Forelimb muscle (tissue), 1 donor: ENCODE measurements at places on chromosomes 4 and X. TPM values are rescaled to one million over a fixed set of nuclear protein-coding genes. Genes with fewer than 3 reads are reported as not detected.

SSX4 gene
- not detected for polyA plus RNA-seq

DCAF12L2 gene
- 11.0 TPM for polyA plus RNA-seq

DCAF12L1 gene
- 1.9 TPM for polyA plus RNA-seq

FAM9B gene
- not detected for polyA plus RNA-seq

TAF1 gene
- 25.0 TPM for polyA plus RNA-seq

ZAR1 gene
- not detected for polyA plus RNA-seq

EDNRA gene
- polyA plus RNA-seq: 23.4 TPM

SPANXA2 gene
- polyA plus RNA-seq: not detected

GASK1B gene
- polyA plus RNA-seq: 46.4 TPM
